ENCODE measurements at places on chromosomes 7 and 10. TPM values are rescaled to one million over a fixed set of nuclear protein-coding genes. Genes with fewer than 3 reads are reported as not detected.

DNA sequence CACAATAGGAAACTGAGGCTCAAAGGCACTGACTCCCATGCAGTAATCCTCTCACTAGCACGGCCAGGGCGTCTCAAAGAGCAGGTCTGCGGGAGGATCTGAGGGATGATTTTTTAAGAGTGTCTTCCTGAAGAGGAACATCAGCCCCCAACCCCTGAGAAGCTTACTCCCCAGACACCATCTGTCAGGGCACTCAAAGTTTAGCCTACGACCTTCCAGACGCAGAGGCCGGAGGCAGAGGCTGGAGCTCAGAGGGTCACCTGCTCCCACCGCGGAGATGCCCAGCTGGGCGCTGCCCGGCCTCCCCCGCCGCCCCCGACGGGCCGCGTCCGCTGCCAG lies 1.7 kb downstream of the ZNF777 start:
- DNase-seq = no peak

DNA sequence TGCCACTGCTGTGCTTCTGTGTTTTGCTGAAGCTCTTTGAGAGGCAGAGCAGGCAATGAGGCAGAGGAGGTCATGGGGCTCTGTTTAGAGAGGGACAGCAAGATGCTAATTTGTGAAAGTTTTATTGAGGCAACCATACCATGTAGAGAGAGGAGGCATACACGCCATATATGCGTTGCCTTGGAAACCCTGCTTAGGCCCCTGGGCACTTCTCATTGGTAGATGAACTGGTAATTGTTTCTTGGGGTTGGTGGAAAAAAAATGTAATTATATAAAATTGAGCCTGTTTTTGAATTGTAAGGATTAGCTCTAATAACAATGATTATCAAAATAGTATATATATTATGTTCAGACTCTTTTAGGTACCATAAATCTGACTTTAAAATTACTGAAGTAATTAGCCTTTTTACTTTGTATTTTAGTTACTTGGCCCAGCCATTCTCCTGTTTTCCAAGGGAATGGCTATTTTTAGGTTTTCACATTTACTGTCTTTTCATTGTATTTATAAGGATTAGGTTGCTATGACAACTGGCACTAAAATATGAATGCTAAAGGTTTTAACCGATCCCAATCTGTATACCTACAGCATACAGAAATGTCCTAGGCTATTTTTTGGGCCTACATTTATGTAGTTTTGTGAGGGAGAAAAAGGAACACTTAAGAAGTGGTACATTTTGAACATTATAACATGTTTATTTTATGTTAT lies 52.4 kb downstream of the BZW2 start:
- no peak for DNase-seq

The POMZP3 gene
- 7.8 TPM for total RNA-seq

GRCh38 chr10:106960812-106961211 lies 203.7 kb downstream of the SORCS1 start:
- DNase-seq = no peak

- no peak for DNase-seq
Measured at GRCh38 chr7:108171164-108171563, 41.0 kb upstream of the LAMB4 start.

DNA sequence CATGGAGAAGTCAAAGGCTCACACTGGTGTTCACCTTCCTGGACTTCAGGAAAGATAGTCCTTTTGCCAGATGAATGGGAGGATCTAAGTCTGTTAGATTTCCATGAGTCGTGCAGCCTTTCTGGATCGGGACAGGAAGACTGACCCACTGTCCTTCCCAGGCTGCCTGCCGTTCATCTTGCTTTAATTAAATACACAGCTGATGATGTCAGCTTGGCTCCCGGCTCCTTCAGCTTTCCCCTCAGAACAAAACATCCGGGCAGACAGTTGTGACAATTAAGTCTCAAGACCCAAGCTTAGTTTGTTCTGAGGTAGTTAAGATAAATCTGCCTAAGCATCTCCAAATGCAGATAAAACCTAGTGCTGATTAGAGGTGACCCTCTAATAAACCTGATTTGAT lies 58.6 kb downstream of the AUTS2 start:
- peak; percentile 62 for DNase-seq

DNA sequence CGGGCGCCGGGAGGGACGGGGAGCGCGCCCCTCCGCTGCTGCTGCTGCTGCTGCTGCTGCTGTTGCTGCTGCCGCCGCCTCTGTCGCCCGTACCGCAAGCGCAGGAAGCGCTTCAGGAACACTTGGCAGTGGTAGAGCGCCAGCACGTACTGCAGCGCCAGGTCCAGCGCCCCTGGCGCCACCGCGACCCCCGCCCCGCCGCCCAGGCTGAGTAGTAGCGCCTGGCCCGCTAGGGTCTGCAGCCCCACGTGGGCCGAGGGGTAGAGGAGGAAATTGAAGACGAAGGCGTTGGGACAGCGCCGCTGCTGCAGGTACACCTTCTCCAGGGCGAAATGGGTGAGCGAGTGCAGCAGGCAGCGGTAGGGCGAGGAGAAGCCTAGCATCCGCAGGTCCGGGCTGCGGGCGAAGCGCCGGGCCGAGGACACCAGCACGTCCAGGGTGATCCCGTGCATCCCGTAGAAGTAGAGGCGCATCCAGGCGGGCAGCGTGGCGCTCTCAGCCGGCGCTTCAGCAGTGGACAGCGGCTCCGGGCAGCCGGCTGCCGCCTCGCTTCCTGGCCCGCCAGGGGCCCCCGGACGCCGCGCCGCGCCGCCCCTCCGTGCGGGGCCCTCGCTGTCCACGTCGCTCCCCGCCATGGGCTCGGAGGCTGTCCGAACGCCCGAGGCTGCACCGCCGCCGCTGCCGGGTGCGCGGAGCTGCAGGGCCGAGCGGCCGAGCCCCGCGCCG lies at the start of gene TMEM229A:
TSS of gene TMEM229A (minus strand) at position 699 of the 726 bp plus-strand sequence. CDS start at position 635, 64 bp downstream.
- peak; percentile 15 for DNase-seq

The MINPP1 gene
- 5.4 TPM for total RNA-seq

DNA sequence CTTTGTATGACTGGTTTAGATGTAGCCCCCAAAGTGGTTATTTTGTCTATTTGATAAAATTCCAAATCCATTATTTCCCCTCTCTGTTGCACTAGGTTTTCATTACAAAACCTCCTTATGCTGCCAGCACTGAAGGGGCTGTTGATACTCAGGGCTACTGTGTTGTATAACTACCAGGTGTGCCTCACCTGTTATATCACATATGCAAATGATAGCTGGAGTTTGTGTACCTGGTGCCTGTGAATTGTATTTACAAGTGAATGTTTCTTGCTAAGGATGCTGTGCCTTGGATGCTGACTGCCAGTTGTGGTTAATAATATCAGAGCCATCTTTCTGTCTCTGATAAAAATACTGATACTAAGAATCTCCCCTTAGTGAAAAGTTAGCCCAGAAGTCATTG lies 84.8 kb upstream of the CCDC6 start:
- DNase-seq = no peak

The C10orf53 gene
- total RNA-seq = not detected

DNA sequence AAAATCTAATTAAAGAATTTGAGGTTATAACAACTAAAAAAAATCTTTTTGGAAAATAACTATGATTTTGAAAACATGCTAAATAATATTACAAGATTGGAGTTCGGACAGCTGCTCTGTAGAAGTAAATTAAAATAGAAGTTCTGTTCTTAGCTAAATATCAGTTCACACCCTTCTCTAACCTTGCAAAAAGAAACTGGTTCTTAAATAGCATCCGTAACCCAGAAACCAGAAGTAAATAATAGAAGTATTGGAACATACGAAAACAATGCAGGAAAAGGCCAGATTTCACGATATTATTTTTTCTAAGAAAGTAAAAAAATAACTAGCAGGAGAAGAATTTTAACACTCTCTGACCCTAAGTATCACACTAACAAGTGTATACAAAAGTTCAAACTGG lies 164.7 kb downstream of the PRKG1 start:
- DNase-seq = no peak

DNA sequence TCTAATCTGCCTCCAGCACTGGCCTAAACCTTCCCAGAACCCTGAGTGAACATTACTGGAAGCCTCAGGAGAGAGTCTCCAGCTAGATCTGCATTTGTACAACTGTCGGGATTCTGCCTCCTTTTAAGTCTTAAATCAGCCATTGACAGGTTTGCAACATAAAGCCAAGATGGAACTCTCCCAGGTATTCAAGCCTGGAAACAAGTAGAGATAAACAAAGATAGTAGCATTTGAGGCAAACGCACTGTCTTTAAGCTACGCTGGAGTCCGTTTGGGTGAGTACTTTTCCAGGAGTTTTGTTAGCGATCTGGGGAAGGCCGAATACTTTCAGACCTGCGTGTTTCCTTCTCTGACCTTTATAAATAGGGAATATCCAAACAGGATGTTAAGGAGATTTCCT lies 317.2 kb upstream of the FZD8 start:
- no peak for DNase-seq

The HECTD2 gene
- 6.0 TPM for total RNA-seq

DNA sequence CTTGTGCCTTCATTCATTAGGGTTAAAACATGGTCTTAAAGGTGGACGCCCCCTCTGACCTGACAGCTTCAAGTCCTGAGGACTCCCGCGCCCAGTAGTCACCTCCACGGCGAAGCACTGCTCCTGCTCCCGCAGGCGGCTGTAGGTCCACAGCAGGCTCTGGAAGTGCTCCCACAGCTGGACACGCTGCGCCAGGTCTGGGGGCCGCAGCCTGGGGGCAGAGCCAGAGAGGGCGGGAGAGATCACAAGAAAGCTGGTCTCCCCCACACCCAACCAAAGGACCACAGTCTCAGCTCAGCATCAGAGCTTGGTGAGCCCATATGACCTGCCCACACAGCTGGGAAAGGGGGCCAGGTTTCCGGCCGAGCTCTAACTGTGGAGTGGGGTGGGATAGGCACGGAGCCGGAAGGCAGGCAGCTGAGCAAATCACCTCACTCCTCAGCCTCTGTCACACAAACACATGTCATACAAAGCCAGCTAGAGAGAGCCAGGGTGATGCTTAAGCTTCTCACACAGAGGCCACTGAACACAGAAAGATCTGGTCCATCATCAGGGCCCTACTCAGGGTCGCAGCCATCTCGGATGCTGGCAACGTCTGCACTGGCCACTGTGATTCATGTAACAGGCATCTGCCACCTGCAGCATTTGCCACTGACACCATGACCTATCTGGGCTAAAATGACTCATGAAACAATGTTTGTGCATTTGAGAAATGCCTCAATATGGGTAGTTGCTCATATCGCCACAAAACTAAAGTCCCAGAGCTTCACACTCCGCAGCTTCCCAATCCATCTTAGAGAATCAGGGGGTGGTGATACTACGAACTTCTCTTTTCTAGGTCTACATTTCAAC lies 12.6 kb downstream of the HPS1 start:
- DNase-seq = no peak

- DNase-seq = no peak
Measured at GRCh38 chr7:152202056-152202455, 176.6 kb downstream of the GALNT11 start.

The ANKIB1 gene
- 49.9 TPM for total RNA-seq

GRCh38 chr10:78991187-78991586 lies 77.6 kb upstream of the ZMIZ1 start:
- DNase-seq = no peak

- DNase-seq = no peak
Measured at GRCh38 chr10:1187855-1188557, 131.8 kb downstream of the WDR37 start.

The TMEM209 gene
- 9.9 TPM for total RNA-seq

DNA sequence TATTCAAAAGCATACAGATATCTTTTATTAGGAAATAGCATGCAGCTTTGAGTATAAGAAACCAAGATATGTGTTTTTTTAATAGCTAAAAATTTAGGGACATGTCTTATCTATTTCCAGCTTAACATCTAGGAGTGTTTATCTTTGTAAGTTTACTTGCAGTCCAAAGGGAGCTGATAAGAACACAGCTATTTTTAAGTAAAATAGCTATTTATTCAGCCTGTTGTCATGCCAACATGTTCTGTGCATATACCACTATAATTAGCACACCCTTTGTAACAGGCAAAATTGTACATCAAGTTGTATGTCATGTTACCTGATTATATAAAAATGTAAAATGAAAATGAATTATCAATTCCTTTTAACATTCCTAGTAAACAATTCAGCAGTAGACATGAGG lies 29.6 kb downstream of the FAM133B start:
- no peak for DNase-seq

The ITPRID1 gene
- not detected for total RNA-seq

DNA sequence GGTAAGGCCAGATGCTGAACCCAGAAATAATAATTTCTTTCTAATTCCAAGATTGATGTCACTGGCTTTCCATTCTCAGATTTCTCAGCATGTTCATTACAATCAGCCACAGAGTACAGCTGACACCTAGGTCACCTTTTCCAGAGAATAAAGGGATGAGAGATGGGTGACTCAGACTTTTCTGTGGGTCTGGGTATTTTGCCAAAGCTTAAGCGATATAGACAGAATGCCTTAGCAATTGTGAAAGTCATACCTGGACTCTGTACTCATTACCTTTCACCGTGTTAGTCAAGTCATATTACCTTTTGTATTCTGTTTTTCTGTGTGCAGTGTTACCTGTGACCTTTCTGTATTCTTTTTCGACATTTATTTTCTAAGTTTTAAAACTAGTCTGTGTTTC lies 10.6 kb upstream of the PRTFDC1 start:
- DNase-seq = no peak

All from left ventricle myocardium inferior (tissue), 1 donor.